Lung microvascular endothelial cell (primary cell): ENCODE measurements at places on chromosomes 5 and 9.
A peak's percentile ranks its signal among the peaks of the same experiment; 100 is the strongest.

GRCh38 chr5:156174225-156174624, 152.7 kb upstream of the SGCD start:
- no peak for DNase-seq

DNA sequence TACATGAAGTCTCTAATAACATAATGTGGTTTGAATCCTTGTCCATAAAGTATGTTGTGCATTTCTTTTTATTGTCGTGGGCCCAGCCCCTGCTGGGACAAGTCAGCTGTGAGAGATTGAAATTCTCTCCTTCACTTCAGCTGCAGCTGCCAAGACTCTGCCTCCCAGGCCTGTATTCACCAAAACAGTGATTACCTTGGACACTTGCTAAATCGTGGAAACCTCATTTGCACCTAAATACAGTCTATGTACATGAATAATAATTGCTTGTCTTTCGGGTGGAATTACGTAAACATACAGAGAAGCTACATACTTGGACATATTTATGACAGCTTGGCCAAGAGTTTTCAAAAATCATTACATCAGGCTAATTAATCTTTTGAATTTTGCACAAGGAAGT, 898.5 kb upstream of the SEMA6A start:
- DNase-seq: no peak

GRCh38 chr5:132413567-132413966, 44.1 kb downstream of the SLC22A5 start:
- DNase-seq: no peak

GRCh38 chr9:127731938-127732337, 3.2 kb downstream of the TOR2A start:
- no peak for DNase-seq

GRCh38 chr5:18216729-18217128, 582.5 kb downstream of the TAF11L14 start:
- no peak for DNase-seq

DNA sequence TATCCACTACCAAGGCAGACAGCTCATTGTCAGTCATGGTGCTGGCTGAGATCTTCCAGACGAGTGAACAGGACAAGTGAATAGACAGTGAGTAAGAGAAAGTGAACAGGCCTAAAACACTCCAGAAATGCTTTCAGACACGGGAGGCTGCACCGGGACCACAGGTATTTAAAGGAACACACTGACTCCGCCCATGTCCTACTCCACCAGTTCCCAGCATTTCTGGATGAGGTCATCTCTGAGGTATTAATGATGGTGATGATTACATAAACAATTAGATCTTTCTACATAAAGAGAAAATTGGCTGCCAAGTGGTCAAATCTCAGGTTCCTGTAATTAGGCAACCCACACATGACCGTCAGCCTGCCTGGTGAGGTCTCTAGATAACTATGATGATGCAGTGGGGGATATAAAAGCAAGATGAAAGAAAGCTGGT, at the start of gene ACTBL2:
ACTBL2 (minus strand) TSS at position 141 of the 436 bp plus-strand sequence; CDS start at position 37, 104 bp downstream.
- no peak for DNase-seq

- no peak for DNase-seq
Measured at GRCh38 chr5:129909225-129909624, 5.0 kb downstream of the CHSY3 start.

- no peak for DNase-seq
Measured at GRCh38 chr5:18159331-18159730, 525.1 kb downstream of the TAF11L14 start.

DNA sequence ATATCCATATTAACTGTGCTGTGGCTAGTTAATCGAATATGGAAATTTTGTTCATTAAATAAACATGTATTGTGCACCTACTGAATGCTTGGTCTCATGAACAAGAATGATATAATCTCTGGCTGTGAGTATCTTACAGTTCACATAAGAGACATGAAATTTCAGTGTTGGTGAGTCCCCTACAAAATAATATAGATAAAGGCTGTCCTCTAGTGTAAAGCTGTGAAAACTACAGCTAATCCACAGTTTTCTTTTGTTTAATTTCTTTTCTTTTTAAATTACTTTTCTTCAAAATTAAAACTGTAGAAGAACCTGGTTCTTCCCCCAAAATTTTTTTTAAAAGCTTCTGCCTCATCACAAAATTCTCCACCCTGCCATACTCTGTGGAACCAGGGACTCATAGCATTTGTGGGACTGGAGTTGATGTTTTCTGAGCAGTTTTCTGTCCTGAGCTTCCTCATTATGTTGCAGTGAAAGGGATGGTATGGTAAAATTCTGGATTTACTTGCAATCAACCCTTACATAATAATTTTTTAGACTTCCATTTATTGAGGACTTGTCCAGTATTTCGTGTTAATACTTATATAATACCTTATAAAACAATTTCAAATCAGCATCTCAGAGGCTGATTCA, 135.0 kb downstream of the STK32A start:
- DNase-seq: peak; percentile 34

DNA sequence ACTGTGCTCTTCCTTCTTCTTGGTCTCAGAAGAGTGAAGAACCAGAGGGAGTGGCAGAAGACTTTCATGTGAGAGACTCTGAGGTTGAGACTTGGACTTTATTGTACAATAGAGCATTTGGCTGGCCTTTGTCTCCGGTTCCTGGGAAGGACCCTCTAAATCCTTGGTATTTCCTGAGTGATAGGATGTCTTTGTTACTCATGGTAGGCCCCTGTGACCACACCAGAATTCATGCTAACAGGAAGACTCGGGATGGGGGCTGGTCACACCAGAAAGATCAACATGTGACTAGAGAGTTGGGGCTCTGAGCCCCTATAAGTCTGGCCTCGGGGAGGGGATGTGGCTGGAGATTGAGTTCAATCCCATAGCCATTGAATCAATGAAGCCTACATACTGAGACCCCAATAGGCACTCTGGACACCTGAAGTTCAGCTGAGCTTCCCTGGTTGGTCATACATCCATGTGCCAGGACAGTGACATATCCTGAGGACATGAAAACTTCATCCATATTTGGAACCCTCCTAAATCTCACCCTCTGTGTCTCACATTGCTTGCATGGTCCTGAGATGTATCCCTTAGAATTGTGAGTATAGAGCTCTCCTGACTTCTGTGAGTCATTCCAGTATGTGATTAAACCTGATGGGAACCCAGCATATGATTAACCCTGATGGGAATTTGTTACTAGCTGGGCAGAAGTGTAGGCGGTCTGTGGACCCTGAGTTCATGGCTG, 201.7 kb downstream of the GADD45G start:
- peak; percentile 69 for DNase-seq

GRCh38 chr9:105683688-105684275, 10.6 kb upstream of the TMEM38B start:
- no peak for DNase-seq

- DNase-seq: no peak
Measured at GRCh38 chr5:4847766-4848165, 292.4 kb upstream of the ADAMTS16 start.

- DNase-seq: no peak
Measured at GRCh38 chr5:133895979-133896845, 72.2 kb downstream of the C5orf15 start.

DNA sequence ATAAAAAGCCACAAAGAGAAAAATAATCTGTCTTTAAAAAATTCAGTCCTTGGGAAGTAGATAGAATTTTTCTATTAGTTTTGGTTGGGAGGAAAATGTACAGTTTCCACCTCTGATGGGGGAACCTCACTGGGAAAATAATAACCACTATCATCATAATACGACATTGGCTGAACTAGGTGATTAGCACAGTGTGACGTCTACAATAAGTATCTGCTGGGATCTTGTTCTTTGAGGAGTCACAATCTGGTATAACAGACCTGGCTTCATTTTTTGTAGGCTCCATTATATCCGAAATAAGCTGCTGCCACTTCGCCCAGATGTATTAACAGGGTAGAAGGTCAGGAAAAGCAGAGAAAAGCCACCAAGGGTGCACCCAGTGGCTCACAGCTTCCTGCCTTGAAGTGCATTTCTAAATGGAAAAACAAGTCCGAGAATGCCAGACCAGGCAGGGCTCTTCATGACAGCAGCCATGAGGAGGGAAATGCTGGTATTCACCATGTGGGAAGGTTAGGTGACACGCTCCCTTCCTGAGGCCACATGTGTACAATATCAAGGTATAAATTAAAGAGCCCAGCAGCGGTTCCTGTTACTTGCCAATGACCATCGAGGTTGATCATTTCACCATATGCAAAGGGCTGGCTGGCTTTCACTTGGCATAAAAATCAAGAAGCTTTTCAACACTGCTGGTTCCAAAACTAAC, 152.8 kb downstream of the PRELID2 start:
- no peak for DNase-seq

GRCh38 chr9:130276121-130276520, 10.6 kb downstream of the HMCN2 start:
- no peak for DNase-seq

DNA sequence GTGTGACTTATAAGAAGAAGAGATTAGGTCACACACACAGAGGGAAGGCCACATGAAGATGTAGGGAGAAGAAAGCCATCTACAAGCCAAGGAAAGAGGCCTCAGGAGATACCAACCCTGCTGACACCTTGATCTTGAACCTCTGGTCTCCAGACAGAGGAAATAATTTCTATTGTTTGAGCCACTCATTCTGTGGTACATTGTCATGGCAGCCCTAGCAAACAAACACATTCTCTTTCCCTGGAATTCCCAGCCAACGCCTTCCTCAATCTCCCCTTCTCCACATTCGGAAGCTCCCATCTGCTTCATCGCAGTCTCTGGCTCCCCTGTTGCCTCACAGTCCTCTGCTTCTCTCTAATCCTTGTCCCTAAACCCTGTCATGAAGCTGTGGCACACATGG, 16.7 kb downstream of the PTGS1 start:
- no peak for DNase-seq

GRCh38 chr5:39517800-39518199, 93.0 kb upstream of the DAB2 start:
- peak; percentile 89 for DNase-seq

DNA sequence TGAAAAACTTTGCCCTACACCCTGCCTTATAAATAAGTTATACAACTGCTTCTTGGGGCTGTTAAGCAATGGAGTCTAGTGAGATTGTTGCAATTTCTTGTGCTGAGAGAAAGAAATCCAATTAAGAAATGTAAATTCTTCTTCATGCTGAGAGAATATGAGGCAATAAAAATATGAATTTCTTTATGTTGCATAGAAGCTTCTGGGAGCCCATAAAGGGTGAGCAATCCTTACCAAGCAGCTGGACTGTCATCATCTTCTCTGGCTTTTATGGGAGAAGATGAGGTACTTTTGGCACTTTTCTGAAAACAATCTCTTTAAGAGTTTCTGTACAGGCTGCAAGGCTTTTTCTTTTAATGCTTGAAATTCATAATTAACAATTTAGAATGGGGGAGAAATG, 204.3 kb downstream of the DMRTA1 start:
- no peak for DNase-seq

GRCh38 chr9:137742698-137743097, 123.9 kb downstream of the EHMT1 start:
- DNase-seq: no peak

DNA sequence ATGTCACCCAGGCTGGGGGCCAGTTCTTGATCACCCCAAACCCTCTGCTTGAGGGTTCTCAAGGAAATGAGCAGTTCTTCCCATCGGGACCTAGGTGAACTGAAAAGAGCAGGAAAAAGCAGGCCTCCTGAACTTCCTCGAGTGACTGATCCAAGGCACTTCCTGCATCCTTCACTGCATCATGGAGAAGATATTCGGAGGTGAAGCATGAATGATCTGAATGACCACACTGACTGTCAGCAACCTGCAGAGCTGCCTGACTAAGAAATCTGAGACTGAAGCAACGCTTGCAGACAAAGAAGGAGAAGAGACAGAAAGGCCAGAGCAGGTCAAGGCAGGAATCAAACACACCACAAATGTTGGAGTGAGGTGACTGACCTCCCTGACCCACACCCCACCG, 420.2 kb downstream of the AGTPBP1 start:
- no peak for DNase-seq

DNA sequence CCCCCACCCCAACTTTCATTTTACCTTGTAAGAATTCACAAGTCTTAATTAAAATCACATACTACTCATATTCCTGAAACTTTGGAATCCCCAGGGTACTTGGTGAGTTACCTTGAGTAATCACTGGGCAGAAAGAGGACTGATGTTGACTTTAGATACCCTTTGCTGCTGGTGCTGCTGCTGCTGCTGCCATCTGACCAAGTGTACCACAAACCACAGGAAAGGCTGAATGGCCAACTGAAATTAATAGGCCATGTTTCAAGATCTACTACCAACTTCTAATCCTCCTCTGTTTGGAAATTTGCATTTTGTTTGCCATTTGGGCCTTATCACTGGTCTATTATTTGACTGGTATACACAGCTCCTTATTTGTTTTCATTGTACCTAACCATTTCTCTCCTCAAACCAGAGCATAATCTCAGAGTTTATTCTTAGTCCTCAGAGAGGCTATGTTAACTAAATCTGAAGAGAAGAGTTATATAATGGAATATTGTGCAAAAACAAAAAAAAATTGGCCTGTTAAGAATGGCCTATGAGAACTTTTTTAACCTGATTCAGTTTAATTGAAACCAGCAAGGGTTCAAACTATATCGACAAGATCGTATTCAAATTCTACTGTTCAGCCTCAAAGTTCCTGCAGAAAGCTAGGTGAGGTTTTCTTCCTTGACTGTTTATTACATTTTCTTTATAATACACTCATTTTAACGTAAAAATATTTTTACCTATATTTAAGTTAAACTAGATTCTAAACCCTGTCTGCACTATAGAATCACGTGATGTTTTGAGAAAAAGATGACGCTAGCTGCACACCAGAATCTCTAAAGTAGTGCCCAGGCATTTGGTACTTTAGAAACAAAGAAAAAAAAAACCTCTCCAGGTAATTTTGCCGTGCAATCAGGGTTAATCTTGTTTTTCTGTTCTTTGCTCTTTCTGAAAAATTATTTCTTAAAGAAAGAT, 13.1 kb downstream of the SELENOP start:
- DNase-seq: no peak

GRCh38 chr5:37015795-37016666, 139.5 kb downstream of the NIPBL start:
- no peak for DNase-seq

DNA sequence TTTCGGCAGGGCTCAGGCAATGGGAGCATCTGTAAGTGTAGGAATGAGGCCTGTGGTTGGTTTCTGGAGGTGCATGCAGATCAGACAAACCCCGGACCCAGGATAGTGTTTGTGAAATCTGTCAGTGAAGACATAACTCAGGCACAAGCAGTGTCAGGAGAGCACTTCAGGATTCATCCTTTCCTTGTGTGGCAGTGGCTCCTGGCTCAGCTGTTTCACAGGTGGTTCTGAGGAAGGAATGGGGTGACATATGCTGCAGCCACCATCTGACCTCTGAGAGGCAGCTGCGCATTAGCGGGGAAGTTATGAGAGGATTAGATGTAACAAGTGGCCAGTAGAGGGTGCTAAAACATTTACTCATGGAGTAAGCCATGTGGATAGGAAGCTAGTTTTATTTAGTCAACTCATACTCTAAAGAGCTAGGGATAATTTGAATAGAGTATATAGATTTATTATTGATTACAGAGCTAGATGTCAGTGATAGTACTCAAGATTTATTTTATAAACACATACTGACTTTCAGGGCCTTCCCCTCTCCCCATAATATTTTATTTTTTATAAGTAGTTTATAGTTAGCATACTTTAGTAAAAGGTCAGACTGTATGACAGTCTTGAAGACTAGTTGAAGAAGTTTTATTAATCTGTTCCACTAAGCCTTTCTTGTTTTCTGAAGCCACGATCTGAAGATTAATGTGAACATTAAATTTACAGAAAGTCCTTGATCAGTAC, 28.4 kb downstream of the NNT start:
- peak; percentile 79 for DNase-seq

GRCh38 chr5:176536132-176536901, 885 bp downstream of the RNF44 start:
- peak; percentile 81 for DNase-seq

GRCh38 chr5:86757824-86758223, 140.1 kb downstream of the COX7C start:
- no peak for DNase-seq

GRCh38 chr5:148816782-148817181, 9.6 kb upstream of the ADRB2 start:
- DNase-seq: no peak
